ENCODE measurements at places on chromosomes 12 and 14. TPM values are rescaled to one million over a fixed set of nuclear protein-coding genes. Genes with fewer than 3 reads are reported as not detected.

GRCh38 chr14:75273272-75274049 lies 5.2 kb upstream of the FOS start:
- DNase-seq: no peak

GRCh38 chr12:93813972-93814821 lies 137.0 kb downstream of the CRADD start:
- DNase-seq: peak; percentile 84

DNA sequence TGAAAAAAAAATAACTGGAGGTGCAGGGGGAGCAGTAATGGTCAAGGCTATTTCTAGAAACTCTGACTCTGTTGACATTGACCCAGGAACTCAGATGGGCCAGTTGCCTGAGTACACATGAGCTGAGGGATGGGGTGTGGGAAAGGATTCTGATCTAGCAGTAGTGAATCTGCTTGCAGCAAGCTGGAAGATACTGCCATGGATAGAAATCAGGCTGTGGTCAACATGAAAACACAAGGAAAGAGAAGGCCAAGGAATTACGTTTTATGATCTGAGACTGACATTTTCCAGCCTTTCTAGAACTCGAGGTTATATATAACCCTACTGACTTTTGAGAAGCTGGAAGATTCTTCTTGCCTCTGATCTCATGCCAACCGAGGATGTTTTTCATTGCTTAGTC lies 90.0 kb downstream of the ANO6 start:
- no peak for DNase-seq

- no peak for DNase-seq
Observed at GRCh38 chr12:120536064-120536791, 2.1 kb downstream of the RNF10 start.

- DNase-seq: no peak
Observed at GRCh38 chr12:754851-755562, 2.6 kb downstream of the WNK1 start.

DNA sequence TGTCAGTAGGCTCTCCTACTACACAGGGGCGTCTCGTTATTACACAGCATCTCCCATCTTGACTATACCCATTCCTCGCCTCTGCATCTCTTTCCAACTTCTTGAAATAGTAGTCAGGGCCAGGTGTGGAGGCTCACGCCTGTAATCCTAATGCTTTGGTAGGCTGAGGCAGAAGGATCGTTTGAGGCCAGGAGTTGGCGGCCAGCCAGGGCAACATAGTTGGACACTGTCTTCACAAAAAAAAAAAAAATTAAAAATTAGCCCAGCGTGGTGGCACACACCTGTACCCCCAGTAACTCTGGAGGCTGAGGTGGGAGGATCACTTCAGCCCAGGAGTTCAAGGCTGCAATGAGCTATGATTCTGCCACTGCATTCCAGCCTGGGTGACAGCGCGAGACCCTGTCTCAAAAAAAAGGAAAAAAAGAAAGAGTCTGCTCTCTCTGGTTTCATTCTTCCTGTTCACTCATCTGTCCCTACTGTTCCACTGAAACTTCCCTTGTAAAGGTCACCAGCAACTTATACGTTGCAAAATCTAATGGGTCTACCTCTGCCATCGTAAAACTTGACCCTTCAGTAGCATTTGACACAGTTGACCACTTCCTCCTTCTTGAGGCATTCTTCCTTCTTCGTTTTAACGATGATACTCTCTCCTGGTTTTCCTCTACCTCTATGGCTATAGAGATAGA lies 41.0 kb upstream of the PTGR2 start:
- DNase-seq: no peak

- no peak for DNase-seq
Observed at GRCh38 chr12:66199831-66200509, 11.0 kb downstream of the IRAK3 start.

- DNase-seq: no peak
Observed at GRCh38 chr12:78756936-78757335, 107.6 kb upstream of the SYT1 start.

DNA sequence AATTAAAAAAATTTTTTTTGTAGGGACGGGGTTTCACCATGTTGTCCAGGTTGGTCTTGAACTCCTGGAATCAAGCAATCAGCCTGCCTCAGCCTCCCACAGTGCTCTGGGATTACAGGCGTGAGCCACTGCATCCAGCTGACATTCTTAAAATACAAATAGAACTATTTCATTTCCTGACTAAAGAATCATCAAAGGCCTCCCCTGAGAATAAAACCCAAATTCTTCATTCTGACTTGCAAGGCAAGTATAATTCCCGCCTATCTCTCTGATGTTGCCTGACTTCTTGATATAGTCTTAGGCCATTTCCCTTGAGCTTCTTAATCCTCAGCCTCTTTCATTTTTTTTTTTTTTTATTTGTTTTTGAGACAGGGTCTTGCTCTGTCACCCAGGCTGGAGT lies 4.4 kb upstream of the BICD1 start:
- no peak for DNase-seq

- no peak for DNase-seq
Observed at GRCh38 chr12:70661466-70662161, 24.4 kb upstream of the PTPRB start.

DNA sequence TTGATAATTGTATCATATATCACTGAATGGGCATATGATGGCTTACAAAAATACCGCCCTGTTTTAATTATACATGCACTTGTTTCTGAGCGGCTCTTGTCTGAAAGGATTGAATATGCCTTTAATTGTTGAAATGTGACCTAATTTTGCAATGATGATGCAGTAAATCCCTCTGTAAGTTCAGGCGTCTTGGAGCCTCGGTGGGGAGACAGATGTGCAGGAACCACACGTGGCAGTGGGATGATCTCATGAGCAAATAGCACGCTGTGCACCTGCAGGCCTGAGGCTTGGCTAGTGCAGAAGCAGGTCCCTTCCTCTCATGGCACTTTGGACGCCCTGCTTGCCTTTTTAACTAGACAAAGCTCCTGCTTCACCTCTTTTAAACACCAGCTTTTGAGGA lies 49.3 kb upstream of the ASPG start:
- DNase-seq: no peak

The CEBPE gene
- total RNA-seq: not detected

The MYH6 gene
- 1,823 TPM for total RNA-seq

The SLC10A1 gene
- not detected for total RNA-seq

- DNase-seq: no peak
Observed at GRCh38 chr12:119207063-119207560, 28.4 kb downstream of the HSPB8 start.

The RNF10 gene
- 274 TPM for total RNA-seq

DNA sequence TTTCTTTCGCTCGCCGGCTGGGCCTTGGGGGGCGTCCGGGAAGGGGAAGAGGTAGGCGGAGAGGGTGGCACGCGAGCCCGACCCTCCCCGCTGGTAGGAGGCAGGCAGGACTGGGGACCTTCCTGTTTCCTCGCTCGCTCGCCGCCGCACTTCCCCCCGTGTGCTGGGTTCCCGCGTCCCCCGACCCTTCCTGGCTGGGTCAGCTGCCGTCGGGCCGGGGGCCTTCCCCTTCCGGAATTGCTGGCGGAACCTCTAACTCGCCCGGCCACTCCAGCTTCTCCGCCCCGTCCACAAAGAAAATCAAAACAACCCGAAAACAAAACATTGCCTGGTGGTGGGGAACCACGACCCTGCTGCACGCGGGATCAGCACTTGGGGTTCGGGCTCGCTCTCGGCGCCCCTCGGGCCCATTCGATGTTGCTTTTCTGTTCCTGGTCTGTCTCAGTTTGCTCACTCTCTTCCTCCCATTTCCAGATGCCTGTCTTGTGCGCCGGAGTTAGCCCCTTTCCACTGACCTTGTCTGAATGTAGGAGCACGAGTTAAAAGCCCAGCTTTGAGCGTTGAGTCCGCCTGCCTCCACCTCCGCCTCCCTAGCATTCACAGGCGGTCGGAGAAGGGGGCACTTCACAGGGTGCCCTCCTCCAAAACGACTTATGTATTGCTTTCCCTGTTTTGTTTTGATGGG lies 581 bp downstream of the PAPOLA start:
- peak; percentile 50 for DNase-seq

GRCh38 chr14:22097586-22098292 lies 424.1 kb upstream of the OR4E1 start:
- no peak for DNase-seq

- no peak for DNase-seq
Observed at GRCh38 chr14:76868454-76869170, 42.4 kb downstream of the LRRC74A start.

DNA sequence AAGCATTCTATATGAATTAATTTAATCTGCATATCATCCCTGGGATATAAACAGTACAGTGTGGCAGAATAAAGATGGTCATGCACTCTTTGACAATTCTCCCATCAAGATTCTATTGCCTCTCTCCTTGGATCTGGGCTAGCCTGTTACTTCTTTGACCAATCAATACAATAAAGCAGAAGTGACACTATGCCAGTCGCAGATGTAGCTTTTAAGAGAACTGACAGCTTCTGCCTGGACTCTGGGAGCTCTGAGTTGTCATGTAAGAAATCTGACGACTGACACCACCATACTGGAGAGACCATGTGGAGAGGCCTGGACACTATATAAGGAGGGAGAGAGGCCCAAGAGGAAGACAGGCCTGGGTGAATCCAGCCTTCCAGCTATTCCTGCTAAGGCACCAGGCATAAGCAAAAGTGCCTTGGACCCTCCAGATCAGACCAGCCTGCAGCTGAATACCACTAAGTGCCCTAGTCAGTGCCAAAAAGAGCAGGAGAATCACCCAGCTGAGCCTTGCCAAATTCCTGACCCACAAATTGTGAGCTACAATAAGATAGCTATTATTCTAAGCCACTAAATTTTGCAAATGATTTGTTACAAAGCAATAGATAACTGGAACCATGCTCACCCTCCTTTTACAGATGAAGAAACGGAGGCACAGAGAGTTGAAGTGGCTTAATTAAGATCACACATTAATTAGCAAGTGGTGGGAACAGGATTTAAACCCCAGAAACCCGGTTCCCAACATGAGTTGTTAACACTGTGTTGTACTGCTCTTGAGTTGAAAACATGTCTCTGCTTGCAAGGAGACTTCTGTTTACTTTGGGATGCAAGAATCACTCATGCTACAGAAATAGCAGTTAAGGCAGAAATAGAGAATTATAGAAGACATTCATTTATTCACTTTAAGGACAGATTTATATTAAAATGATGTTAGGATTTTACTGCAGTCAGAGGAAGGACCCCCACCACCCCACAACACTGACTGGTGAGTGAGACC lies 84.6 kb downstream of the RIN3 start:
- no peak for DNase-seq

- no peak for DNase-seq
Observed at GRCh38 chr12:68159681-68160304, at the start of gene IFNG. Gene IFNG, minus strand, starts transcription at chr12:68159740. Its CDS starts 125 bp downstream, at chr12:68159615.

- DNase-seq: no peak
Observed at GRCh38 chr14:73344319-73344718, 107.0 kb downstream of the PAPLN start.

The SYT1 gene
- total RNA-seq: 0.30 TPM

GRCh38 chr12:15320881-15321280 lies 1.4 kb upstream of the PTPRO start:
- no peak for DNase-seq

DNA sequence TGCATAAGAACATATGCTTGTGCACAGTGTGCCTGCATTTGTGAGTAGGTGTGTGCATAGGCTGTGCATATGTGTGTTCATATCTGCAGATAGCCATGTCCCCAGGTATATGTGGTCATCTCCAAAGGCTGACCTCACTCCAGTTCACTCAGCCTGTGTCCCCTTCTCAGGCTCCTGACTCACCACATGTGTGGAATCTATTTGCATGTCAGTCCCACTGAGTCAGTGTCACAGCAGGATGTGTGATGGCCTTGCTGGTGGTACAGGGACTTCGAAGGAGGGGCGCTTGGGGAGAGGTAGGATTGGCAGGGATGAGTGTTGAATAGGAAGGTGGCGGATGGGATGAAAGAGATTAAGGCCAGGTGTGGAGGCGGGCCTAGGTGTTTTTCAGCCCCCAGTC lies 35.5 kb downstream of the KRT80 start:
- DNase-seq: no peak

The LRTM2 gene
- total RNA-seq: not detected

GRCh38 chr12:16590645-16591044 lies 15.3 kb downstream of the LMO3 start:
- no peak for DNase-seq

- no peak for DNase-seq
Observed at GRCh38 chr12:130972586-130972950, 18.9 kb downstream of the ADGRD1 start.

GRCh38 chr12:19707948-19708409 lies 268.7 kb downstream of the AEBP2 start:
- DNase-seq: no peak

DNA sequence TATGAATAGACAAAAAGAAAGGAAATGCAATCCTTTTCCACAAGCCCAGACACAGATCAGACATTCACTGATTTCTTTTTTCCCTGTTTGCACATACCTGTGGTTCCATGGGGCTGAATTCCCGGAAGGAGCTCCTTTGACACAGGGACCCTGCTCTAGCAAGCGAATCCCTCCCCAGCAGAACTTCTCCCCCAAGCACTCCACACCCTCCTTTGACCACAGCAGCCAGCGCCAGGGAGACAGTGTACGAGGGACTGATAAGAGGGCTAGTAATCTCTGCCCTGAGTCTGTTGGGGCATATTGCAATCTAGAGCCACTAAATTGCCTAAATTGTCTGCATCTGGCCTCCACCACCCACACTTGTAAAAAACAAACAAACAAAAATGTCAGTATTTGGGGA lies 83.4 kb upstream of the NTF3 start:
- DNase-seq: no peak

DNA sequence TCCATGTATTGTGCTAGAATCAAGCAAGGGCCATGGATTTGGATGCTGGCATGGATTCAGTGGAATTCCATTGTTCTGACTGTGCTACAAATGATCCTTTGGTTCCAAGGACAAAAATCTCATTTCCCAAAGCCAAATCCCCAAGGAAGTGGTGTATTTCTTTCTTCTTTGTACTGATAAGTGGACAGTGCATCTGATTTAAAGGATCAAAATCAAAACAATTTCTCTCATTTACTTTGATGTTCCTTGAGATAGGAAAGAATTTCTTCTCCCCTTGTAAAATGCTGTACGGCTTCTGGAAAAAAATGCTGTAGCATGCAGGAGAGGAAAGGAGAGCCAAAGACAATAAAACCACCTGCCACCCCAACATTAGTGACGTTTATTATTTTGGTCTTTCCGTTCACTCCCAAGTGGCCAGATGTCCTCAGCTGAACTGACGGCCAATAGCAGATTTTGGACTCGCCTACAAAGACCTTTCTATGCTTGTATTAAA lies 185.7 kb downstream of the PRKD1 start:
- no peak for DNase-seq
